ENCODE measurements at places on chromosomes 2 and 18.

DNA sequence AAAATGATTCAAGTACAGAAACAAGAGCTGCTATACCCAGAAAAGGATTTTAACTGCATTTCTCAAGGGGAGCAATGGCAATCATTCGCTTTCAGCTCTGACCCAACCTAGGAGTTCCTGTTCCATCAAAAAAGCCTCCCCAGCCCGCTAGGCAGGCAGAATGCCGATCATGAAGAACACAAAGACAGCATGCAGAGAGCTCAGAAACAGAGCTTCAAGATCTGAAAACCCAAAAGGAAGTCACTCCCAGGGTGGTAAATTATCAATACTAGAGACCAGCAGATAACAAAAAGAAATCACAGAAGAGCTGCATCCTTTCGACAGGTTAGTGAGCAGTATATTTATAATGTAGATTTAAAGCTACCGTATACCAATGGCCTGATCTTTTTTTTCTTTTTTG lies 84.8 kb upstream of the CRIM1 start:
- DNase-seq: no peak

- DNase-seq: no peak
These were observed 14.4 kb upstream of the SMIM21 start for GRCh38 chr18:75441896-75442295.

- peak; percentile 17 for DNase-seq
These were observed 722 bp downstream of the ACSL3 start for GRCh38 chr2:222861411-222862105.

GRCh38 chr2:58720770-58721697 lies 479.9 kb upstream of the FANCL start:
- DNase-seq: no peak

DNA sequence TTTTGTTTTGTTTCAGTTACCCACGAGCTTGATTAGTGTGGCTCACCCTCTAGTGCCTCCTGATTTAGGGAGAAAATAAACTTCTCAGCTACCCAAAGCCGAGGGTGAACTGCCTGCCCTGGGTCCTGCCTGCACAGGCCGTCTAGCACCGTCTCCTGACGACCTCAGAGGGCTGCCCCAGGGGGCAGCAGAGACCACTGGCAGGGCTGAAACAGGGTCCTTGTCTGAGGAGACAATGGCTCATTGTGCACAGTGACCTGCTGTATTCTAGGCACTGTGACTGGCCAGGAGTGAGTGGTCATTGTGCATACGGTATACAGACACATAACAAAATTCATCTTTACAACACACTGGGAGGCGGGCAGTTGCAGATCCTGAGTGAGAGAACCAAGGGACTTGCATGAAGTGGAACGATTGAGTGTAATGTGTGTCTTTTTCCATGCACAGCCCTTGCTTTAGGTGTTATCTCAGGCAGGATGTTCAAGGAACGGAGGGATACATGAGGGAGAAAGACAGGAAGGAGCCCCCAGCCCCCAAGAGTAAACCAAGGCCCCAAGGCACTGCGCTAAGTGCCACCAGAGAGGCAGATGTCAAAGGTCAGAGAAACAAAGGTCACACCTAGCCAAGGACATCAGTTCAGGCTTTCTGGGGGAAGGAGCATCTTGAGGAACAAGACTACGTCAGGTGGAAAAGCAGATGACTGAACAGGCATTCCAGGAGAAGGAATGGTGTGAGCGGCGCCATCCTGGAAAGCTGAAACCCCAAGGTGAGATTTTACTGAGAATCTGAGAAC lies 421.3 kb downstream of the LPIN1 start:
- no peak for DNase-seq

DNA sequence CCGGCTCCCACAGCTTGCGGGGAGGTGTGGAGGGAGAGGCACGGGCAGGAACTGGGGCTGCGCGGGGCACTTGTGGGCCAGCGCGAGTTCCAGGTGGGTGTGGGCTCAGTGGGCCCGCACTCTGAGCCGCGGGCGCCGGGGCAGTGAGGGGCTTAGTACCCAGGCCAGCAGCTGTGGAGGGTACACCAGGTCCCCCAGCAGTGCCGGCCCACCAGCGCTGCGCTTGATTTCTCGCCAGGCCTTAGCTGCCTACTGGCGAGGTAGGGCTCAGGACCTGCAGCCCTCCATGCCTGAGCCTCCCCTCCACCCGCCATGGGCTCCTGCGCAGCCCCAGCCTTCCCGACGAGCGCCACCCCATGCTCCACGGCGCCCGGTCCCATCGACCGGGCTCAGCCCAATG lies 337.9 kb upstream of the ACVR2A start:
- no peak for DNase-seq

DNA sequence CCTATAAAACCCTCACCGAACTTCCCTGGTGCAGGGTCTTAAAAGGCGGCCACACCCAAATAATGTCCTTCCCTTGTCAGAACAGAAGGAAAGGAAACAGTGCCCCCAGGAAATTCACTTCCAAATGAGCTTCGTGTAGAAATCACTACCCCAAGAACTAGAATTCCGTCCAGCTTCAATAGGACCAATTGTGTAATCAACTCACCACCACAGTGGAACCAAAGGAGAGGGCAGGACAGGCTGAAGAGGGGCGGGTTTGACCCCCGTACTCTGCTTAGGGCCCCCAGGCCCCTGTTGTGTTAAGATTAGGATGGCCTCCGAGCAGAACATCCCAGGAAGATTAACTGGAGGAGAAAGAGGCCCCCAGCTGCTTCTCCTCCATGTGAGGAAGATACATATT lies 24.1 kb downstream of the GPR35 start:
- no peak for DNase-seq

- no peak for DNase-seq
These were observed 28.0 kb upstream of the BARD1 start for GRCh38 chr2:214837466-214837865.

DNA sequence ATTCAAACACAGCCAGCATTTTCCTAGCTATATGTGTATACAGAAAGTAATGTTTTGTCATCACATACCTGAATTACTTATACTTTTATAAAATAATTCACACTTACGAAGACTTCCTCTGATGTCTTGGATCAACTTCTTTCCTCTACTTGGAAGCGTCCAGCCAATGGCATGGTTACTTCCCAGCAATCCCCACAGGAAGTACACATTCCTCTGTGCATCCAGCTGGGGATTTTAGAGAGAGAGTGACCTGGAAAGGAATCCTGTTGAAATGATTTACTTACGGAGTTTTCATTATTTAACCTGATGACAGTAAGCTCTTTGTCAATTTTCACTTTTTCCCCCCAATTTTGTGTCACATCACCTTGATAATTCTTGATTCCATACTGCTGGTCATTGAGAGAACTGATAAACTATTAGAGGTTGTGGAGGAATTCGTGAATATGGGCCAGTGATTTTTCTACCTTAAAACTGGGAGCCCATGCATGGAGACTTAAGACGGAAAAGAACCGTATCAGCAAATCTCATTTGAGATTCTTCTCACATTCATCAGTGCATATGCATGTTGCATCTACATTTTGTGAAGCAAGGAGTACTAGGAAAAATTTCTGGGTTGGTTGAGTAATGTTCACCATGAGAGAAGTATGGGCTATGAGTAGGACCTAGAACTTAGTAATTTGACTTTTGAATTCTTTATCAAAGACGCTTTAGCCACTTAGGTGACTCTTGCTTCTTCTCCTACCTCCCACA lies 9.0 kb upstream of the IL18R1 start:
- DNase-seq: no peak

DNA sequence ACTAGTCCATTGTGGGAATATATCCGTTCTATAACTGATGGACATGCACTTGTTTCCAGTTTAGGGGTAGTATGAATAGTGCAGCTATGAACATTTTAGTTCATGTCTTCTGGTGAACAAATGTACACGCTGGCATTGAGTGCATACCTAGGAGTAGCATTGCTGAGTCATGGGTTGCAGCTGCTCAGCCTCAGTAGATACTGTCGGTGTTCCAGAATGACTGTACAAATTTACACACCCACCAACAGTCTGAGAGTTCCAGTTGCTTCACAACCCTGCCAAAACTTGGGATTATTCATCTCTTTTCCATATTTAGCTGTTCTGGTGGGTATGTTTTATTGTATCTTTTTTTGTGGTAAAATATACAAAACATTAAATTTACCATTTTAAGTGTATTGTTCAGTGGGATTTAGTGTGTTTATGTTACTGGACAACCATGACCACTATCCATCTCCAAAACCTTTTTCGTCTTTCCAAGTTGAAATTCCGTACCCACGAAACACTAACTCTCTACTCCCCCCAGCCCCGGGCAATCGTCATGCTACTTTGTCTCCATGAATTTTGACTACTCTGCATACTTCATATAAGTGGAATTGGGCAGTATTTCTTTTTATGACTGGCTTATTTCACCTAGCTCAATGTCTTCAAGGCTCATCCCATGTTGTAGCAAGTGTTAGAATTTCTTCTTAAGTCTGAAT lies 281.0 kb downstream of the PRKCE start:
- DNase-seq: no peak
